PC-3 (cell line): ENCODE measurements at places on chromosomes 4 and X. TPM values are rescaled to one million over a fixed set of nuclear protein-coding genes. Genes with fewer than 3 reads are reported as not detected.

- no peak for DNase-seq
Observed at GRCh38 chr4:173254646-173255045, 79.5 kb downstream of the HMGB2 start.

DNA sequence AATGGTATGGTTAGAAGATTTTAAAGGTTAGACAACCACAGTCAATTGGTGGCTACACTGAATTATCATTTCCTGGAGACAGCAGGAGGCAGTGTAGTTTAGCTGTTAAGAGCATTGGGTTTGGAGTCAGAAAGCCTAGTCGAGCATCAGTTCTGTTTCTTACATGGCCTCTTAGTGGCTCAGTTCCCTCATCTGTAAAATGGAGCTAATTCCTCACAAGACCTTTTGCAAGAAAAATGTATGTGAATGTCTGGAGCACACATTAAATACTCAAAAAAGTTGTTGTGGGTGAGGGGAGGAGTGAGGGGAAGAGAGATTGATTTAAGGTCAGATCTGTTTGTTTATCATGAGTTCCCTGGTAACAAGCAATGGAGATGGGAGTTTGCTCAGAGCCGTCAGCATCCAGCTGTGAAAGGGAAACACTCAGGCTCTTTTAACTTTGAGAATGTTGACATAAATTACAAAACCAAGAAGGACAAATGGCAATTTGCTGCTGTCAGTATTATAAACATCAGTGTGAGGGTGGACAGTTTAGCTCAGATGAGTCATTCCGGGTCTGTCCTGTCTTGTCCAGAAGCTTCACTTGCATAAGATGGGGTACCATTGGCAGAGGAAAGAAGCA is 98.2 kb upstream of the PGRMC2 start:
- DNase-seq = peak; percentile 8

SMIM10 gene
- total RNA-seq = not detected in 2 replicates

- peak; percentile 60 for DNase-seq
Observed at GRCh38 chrX:129875669-129876068, 30.3 kb upstream of the UTP14A start.

GRCh38 chr4:74590476-74590875 is 145.5 kb downstream of the AREG start:
- peak; percentile 40 for DNase-seq

DNA sequence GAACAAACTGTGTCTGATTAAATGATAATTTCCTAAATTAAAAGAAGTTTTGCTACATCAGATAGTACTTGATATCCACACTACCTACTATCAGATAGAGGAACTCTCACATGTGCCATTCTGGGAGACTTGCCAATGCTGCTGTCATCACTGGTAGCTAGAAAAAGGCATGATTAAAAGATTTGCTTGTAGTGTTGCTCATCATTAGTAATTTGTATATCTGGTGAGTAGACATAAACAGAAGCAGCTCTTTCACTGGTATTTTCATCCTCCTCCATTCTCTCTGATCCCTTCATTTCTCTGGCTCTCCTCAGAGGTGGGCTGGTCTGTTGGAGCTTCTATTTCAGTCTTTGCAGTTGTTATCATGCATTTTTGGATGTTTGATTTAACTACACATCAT is 56.0 kb downstream of the SPRY1 start:
- peak; percentile 90 for DNase-seq

- DNase-seq = no peak
Observed at GRCh38 chr4:105179539-105180401, 33.1 kb downstream of the TET2 start.

SHOX gene
- total RNA-seq = not detected in 2 replicates

GRCh38 chrX:68115371-68115770 is 317.9 kb downstream of the OPHN1 start:
- DNase-seq = no peak

GRCh38 chrX:130896026-130896425 is 7.0 kb downstream of the ENOX2 start:
- DNase-seq = no peak

- DNase-seq = peak; percentile 59
Observed at GRCh38 chrX:111869639-111870034, 6.3 kb upstream of the TRPC5OS start.

DNA sequence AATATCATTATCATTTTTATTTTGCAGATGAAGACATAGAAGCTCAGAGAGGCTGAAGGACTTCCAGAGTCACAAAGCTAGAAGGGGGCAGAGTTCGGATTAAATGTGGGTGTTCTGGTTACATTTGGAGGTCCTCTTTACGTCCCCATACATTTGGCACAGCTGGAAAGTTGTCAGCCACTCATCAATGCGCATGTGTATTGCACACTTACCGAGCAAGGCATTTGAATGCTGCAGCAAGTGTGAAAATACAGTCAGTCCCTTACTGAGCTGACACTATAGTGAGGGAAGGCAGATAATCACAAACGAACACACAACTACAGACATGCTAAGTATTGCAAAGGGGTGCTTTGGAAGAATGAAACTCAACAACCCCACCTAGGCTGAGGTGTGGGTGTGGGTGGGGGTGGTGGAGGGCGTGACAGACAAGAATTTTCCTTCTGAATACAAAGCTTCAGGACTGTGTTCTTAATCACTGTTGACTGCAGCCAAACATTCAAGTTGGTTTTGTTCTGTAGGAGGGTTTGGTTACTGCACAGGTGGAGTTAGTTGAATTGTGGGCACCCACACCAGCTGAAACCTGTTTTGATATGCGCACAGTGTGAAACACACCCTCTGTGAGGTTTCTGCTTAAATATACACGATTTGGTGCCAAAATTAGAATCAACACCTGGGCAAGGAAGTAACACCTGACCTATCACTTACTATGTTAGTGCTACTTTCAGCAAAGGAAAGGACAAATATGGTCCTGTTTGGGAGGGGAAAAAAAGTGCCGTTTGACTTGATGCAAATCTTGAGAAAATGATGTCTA is 72.4 kb downstream of the COQ2 start:
- DNase-seq = no peak

PHOX2B gene
- total RNA-seq = not detected in 2 replicates

DNA sequence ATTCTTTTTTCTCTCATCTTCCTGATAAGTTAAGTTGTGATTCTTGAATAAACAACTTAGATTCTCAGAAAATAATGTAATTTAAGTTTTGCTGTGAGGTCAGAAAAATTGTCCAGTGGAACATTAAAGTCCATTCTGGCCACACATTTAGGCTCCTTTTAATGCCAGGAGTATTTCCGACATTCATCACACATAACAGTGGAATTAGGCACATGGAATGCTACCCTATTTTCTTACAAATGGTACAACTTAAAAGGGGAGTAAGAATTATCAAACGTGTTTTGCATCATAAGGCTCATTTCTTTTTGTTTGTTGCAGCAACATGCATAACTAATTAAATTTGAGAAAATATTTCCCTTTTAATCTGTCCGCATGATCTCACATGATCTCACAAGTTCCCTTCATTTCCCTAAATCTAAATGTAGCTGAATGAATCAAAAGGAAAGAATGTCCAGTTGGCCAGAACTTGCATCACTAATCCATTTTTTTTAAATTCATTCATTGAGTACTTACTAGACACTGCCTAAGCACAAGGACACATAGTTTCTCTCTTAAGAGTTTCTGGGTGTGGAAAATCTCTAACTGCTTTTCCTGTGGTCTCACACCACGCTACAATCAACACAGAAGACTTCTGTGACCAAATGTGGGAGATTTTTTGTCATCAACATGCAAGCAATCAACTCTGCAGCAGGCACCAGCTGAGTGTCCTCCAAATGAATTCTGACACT is 22.0 kb downstream of the SPARCL1 start:
- no peak for DNase-seq

ZFYVE28 gene
- 6.3 and 8.0 TPM in 2 replicates for total RNA-seq

- no peak for DNase-seq
Observed at GRCh38 chr4:127441571-127441970, 191.2 kb upstream of the INTU start.

DNA sequence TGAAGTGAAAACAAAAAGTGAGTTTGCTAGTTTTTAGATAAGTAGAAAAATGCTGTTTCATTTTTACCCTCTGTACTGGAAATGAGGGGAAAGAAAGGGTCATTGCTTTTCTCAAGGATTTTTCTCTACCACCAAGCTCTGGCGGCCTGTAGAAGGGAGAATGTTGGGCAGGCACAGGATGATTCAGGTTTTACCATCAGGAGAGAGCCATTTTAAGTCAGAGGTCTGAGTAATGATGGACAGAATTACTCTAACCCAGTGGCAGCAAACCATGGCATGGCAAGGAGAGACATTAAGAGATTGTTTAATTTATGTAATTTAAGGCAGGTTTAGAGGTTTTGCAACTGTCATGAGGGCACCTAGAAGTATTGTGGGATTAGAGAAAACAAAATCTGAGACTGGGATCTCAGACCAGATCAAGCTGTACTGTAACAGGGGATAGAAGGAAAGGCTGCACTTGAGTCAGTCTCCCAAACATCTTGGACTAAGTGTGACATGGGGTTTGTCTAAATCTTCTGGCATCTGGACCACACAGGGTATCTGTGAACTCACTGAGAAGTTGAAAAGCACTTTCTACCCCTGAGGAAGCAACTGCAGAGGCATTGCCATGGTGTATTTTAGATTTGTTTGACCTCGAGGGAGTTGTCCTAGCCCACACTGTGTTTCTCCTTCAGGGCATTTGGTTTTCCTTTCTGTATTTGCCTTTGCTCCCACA is 81.6 kb downstream of the BANK1 start:
- DNase-seq = no peak

- peak; percentile 71 for DNase-seq
Observed at GRCh38 chr4:74534121-74534520, 89.2 kb downstream of the AREG start.

DNA sequence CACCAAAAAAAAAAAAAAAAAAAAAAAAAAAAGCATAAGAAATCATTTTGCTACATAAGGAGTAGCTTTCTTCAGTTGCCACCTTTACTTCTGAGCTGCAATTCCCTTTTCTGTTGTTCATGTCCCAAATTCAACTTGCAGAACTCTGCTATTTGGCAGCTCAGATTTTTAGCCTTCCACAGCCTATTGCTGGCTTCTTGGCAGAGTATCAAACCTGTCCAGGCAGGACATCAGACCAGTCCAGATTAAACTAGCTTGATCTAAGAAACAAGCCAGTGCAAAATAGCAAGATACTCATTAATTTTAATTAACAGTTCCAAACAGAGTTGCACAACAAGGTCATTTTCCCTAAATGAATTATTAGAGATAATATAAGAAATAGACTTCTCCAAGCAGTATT is 123.6 kb upstream of the NR3C2 start:
- DNase-seq = no peak

DNA sequence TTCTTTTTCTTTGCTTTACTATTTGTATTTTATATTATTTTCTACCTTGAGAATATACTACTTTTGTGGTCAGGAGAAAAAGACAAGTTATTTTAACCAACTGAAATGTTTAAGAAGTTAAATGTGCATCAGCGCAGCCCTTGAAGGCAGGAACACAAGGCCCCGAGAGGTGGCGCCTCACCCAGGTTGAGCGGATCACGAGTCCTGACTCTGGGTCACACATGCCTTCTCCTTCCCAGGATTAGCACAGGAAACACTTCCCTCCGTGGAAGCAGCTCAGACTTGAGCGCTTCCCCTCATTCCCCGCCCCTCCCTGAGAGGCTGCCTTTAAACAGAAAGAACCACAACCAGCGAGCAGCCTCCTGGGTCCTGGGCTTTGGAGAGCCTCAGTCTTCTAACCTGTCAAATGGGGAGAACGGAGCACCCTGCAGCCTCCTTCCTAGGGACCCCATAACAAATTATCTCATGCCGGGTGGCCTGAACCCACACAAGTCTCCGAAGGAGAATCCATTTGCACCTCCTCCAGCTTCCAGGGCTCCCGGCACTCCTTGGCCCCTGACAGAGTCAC is 217.6 kb downstream of the AFAP1 start:
- DNase-seq = peak; percentile 48

DNA sequence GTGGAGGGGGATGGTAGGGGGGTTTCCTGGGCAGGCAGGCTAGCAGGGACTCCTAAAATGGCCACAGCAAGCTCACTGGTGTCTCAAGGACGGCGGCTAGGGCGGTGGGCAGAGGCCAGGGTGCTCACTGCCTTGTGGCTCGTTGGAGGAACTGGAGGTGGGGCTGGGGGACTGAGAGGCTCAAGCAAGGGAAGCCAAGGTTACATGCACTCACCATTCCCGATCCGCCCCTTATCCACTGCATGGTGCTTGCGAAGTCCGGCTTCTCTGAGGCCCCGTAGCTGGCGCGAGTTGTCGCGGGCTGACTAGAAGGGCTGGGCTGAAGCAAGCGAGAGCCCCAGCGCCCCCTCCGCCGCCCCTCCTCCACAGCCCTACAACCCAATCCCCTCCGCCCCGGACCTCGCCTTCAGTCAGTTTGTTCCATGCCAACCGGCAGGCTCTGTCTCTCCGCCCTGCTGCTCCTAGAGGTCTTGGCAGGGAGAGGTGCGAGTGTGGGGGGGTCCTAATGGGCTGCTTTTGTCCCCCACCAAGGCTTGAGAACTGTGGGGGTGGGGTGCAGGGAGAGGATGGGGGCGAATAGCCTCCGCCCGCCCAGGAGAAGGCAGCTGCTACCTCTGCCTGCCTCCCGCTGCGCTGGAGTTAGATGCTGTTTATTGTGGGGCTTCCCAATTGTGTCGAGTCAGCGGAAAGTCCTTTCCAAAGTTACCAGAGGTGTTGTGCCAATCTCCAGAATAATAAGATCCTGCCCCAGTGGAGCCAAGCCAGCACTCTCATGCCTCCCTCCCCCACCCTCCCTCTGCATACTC is at the start of gene ARHGEF9:
ARHGEF9 (minus strand) TSS at position 313 of the 806 bp plus-strand sequence; CDS start at position 244, 69 bp downstream.
- DNase-seq = no peak

- no peak for DNase-seq
Observed at GRCh38 chr4:57444671-57445070, 334.5 kb upstream of the IGFBP7 start.

DNA sequence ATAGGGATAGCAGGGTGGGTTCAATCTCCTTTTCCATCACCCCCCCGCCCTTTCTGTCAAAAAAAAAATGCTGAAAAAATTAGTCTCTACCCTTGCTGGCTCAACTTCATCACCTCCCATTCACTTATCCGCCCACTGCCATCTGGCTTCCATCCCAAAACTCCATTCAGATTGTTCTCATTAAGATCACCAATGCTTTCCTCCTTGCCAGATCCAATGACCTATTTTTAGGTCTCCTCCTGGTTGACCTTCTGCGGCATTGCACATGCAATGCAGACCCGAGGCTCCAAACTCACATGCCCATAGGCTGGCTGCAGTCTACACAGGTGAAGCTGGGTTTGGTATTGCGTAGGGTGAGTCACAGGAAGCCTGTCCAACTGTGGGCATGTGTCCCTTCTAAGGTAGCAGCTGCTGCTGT is 21.1 kb upstream of the STIM2 start:
- peak; percentile 34 for DNase-seq

TACR3 gene
- total RNA-seq = not detected in 2 replicates
